ENCODE measurements at places on chromosomes 3 and 15.

DNA sequence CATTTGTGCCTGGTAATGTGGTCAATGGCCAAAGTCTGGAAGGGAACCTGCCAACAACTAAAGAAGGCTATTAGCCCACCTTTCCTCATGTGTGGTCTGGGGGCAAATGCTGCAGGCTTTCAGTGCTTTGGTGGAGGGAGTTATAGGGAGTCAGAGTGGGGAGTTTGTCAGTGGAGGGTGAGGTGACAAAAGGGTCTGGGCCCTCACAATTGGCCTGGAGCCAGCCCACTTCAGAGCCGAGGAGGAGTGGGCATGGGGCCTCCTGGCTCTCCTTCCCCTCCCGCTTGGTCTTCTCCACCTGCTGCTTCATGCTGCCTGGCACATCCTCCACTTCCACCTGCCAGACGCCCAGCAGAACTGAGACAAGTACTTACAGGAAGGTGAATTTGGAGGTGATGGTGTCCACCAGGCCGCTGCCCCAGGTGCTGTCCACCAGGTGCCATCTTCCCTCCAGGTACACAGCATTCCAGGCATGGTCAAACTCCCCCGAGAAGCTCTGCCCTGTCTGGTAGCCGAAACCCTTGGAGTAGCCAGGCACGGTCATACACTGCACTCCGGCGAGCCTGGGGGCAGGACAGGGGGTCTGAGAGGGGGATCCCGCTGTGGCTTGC is 40.9 kb downstream of the KY start:
- no peak for DNase-seq

DNA sequence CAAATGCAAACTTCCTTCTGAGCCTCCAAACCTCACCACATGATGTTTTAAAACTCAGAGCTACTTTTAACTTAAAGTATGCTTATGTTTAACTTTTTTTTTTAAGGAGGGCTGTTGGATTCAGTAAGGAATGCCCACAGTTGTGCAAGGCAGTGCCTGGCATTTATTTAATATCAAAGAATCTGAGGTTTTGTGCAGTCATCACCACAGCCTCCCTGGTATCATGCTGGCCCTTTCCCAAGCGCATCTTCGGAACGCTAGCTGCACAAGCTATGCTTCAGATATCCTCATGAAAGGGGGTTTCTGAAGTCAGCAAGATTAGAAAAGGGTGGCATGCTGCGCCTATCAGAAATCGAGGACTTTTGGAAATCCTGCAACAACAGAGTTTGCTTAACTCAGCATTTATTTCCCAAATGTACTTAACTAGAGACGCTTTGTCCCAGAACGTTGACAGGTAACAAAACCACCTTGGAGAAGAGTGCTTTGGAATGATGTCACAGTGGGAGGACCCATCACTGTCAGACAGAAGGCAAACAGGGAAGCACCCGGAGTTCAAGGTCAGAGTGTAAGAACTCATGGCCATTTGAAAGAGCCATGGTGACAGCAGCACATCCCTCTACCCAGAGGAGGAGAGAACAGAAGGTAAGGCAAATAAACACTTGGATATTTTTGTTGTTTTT is 120.2 kb upstream of the IGF1R start:
- no peak for DNase-seq

GRCh38 chr3:51860703-51861665 is at the start of gene IQCF2:
Gene IQCF2, plus strand, starts transcription at chr3:51861615. Its CDS starts 52 bp downstream, at chr3:51861667.
- no peak for DNase-seq

DNA sequence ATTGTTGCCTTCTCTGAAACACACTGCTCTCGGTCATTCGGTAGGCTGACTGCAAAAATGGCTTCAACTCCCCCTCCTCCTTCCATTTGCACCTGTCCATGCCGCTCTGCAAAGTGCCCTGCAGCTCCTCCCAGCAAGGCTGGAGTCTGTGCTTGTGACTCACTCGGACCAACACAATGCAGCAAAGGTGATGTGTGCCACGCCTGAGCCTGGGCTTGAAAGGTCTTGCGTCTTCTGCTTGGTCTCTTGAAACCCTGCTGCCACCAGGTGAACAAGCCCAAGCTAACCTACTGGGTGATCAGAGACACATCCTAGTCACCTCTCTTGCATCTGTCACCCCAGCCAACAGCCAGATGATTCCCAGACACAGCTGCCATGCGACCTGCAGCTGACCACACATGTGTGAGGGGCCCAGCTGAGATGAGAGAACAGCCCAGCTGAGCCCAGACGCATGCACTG is 71.1 kb downstream of the MGLL start:
- no peak for DNase-seq

DNA sequence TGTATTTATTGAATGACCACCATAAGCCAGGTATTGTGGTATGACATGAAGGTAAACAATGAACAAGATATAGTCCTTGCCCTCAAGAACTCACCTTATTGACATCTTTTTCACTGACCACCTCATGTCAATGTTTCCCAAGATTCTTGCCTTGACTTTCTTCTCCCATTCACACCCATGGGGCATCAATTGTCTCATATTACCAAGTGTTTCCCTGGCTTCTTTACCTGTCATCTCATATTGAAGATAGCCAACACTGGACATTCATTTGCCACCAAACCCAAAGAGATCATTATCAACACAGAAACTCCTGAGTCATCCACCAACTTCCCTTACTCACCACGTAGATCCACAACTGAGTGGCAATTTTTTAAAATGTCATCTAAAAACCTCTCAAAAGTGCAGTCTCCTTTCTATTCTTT is 2.2 kb downstream of the EFHB start:
- DNase-seq: no peak

DNA sequence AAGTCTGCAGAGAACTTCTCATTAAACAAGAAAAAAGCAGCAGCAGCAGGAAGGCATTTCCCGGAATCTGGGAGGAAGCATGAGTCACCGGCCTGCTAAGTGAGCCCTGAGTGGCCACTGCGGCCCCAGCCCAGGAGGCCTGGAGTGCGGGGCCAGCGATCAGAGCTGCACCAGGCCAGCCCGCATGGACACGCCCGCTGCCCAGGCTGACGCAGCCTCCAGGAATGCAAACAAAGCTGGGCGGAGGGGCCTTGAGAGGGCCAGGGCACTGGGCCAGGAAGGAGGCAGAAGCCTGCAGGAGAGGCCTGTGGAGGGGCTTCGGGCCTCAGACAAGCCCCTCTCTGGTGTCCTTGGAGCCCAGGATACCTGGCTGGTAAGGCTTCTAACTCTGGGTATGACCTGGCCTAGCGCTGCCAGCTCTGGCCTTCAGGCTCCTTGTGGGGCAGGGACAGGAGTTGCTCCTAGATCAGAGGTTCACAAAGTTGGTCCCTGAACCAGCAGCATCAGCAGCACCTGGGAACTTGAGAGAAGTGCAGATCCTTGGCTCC is 101.2 kb downstream of the SMAD6 start:
- no peak for DNase-seq

GRCh38 chr3:170808041-170808440 is 62.0 kb downstream of the RPL22L1 start:
- no peak for DNase-seq
